Omental fat pad (tissue), 4 donors: ENCODE measurements at places on chromosomes 3 and 15.

GRCh38 chr15:96344706-96345559, 14.4 kb downstream of the NR2F2 start:
- DNase-seq: peak; percentile 6

DNA sequence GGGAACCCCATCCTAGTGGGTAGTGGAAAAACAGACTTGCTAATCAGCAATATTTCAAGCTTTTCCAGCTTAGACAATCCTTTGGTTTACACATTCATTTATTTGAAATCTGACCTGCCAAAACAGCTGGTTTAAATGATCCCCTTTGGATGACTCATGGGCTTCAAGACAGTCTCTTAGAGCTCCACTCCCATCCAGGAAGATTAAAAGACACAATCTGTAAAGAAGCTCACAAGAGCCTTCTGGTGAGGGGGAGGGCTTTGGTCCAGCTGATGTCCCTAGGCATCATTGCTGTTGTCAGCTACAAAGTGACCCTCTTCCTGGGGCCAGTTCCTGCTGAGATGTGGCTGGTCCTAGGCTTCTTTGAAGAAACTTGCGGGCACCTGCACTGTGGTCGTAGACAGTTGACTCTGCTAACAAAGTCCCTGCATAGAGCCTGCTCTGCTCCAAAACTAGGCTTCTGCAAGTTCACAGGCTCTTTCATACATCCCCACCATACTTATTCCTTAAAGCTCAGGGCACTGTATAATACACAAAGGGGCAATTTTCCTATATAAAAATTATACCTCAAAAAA, 73.7 kb downstream of the IGSF11 start:
- DNase-seq: no peak

- no peak for DNase-seq
These were observed 165.1 kb upstream of the STAC start for GRCh38 chr3:36215241-36215640.

DNA sequence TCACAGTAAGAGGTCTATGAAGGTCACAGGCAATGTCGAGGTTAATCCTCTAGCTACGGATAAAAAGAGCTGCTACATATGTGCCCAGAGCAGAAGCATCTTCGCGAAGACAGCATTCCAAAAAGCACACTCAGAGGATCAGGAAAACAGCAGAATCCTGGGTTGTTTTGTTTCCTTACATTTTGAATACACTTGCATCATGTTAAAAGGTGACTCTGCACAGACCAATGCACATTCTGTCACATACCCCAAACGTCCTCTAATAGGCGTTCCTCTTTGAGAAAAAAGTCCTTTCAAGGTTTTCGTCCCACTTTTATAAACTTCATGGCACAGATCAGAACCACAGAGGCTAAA, 52.7 kb downstream of the VGLL4 start:
- DNase-seq: no peak

- no peak for DNase-seq
These were observed 234.8 kb downstream of the CHST2 start for GRCh38 chr3:143354342-143354741.

DNA sequence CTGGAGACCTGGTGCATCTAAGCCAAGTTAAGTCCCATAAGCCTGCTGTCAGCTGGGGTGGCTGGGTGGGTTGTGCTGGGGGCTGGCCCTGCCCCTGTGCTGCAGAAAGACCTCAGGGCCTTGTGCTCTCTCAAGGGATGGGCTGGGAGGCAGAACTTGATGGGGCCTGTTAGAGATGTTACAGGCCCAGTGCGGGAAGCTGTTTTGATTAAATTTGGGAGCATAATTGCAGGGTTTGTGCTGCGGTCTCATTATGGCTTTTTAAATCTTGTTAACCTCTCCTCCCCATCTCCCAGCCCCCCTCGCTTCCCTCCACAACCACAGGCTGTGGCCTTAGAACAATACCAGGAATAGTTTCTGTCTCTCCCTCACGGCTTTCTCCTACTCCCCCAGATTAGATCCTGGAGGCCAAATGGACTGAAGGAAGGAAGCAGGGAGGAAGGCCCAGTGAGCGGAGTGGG, 87.6 kb upstream of the TLE3 start:
- DNase-seq: no peak

DNA sequence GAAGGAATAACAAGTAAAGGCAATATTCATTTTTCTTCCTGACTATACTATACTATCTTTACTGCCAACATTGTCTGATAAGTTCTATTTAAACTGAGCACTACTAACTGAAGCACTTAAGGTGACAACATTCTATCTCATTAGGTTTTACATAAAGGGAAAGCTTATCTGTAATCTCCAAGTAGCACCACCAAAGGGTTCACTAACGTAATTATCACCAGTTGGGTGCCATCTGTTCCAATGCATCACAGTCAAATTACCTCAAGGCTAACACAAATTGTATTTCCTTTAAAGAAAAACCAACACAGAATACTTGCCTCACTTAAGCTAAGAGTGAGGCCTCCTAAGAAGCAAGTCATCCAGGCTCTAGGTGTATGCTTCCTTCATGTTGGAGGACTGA, 453.8 kb downstream of the RAP2B start:
- DNase-seq: no peak

- peak; percentile 51 for DNase-seq
These were observed 509.1 kb downstream of the SHQ1 start for GRCh38 chr3:72338942-72339669.

DNA sequence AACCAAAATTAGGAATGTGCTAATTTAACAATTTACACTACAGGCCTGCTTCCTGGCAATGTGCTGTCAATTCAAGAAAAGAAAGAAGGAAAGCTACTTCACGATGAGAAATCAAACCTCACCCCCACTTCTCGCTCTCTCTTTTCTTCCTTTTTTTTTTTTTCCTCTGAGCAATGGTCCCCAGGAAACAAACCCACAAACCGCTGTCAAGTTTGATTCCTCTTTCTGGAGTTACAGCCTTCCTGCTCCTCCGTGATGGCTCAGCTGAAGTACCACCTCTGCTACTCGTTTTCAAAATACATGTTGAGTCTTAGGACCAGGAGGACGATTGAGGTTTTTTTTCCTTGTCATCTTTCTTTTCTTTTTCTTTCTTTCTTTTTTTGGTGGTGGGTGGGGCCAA, 3.4 kb upstream of the TRIM71 start:
- DNase-seq: no peak

GRCh38 chr15:69978603-69979002, 119.1 kb downstream of the TLE3 start:
- no peak for DNase-seq

GRCh38 chr3:161208931-161209330, 12.2 kb upstream of the NMD3 start:
- no peak for DNase-seq

- DNase-seq: no peak
These were observed 13.0 kb upstream of the UPK1B start for GRCh38 chr3:119160361-119160760.

GRCh38 chr3:49606427-49606826, 52.1 kb downstream of the BSN start:
- DNase-seq: no peak

DNA sequence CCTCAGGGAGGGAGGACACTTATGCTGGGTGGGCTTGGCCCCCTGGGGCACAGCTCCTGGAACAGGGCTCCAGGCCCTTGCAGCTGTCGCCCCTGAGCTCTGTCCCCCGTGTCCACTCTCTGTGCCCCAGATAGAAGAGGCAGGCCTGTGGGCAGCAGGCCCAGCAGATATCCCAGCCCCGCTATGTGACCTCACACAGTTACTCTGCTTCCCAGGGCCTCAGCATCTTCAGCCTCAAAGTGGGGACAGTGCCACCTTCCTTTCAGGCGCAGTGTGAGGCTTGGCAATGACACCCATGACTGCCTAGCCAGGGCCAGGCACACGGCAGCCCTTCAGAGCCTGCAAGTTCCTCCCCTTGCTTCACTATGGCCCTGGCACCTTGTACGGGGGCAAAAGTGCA, 98.4 kb downstream of the IQSEC1 start:
- no peak for DNase-seq

DNA sequence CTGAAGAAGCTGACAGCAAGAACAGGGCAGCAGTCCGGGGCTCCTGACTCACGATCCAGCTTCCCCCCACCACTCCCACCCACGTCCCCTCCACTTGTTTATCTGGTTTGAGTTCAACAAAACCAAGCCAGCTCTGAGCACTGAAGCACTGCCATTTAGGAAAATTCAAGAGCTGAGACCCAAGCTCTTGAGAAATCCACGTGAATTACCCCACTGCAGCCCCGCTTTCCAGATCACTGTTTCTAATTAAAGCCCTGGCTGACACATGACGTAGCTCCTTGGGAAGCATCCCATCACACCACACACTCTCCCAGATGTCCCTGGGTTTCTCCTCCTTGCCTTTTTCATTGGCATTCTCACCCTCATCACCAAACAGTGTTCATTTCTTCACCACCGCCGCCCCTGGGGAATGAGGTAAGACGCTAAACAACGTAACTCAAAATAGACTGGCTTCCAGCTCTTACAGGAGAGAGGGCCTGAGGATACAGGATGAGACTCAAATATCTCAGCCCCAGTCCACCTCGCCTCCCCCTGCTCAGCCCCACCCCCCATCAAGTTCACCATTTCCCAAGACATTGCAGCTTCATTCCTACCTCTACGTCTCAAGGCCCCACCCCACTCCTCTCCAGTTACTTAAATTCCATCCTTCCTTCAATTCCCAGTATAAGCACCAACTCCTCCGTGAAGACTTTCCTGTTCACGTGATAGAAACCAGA, 95.4 kb downstream of the SRGAP3 start:
- DNase-seq: no peak

DNA sequence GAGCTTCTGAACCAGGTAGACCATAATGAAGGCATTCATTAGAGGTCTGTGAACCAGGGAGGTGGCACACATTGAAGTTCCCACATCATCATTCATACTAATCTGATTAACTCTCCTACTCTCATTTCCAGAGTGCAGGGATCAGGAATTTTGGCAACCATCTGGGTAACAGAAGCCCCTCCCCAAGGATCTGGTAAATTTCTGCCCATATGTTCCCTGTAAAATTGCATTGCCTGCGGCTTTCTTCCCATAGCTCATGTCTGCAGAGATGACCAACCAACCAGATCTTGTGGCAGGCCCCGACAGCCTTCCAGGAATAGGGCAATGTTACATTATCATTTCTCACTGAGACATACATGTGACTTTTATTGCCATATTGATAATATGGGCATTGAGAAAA, 111.4 kb upstream of the CHL1 start:
- no peak for DNase-seq

GRCh38 chr3:160754371-160754854, 1.6 kb upstream of the PPM1L start:
- no peak for DNase-seq

GRCh38 chr3:149203758-149204157, 17.9 kb downstream of the CP start:
- no peak for DNase-seq

DNA sequence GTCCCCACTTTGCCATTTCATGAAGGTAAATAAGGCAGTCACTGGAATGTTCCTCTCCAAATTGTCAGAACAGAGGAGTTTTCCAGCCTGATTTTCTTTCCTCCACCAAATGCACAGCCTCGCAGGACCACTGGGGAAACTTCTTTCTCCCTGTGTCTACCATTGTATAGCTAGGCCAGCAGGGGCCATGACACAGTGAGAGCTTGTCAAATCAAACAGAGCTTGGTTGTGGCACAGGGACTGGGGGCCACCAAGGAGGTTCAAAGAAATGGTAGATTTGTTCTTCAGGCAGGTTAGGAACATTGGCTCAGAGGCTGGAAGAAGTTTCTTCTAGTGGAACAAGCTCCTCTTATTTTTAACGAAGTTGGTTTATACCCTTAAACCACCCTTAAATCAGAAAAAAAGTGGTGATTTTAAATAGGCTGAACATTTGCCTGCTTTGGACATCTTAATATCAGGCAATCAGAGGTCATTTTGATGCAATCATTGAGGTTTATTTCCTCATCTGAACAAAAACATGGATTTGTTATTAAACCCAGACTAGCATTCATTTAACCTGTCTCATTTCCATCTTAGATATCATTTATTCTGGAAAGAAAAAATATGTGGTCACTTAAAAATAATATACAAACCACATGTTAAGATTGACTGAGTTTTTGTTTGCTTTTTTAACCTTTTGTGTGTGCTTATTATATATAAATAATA, 105.6 kb downstream of the GTPBP8 start:
- DNase-seq: no peak

DNA sequence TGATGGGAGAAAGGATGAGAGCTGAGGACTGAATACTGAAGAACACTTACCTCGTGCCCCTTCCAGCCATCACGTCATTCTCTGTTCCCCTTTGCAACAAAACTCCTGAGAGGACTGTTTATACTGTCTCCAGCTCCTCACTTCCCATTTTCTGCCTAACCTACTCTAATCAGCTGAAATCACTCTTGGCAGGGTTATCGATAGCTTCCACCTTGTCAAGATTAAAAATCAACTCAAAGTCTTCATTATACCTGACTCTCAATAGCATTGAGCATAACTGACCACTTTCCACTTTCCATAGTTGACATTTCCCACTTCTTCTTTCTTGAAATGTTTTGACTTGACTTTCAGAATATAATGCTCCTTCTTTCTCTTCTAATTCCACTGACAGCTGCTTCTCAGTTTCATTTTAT, 4.3 kb downstream of the BTBD1 start:
- no peak for DNase-seq

DNA sequence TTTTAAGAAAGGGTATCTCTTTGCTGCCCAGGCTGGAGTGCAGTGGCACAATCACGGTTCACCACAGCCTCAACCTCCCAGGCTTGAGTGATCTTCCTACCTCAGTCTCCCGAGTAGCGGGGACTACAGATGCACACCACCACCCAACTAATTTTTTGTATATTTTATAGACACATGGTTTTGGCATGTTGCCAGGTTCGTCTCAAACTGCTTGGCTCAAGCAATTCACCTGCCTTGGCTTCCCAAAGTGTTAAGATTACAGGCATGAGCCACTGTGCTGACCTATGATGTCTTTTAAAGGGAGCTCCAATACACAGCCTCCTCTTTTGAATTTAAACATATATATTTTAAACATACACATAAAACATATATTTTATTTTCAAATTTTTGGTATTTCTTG, 60.9 kb downstream of the SLC9C1 start:
- no peak for DNase-seq

DNA sequence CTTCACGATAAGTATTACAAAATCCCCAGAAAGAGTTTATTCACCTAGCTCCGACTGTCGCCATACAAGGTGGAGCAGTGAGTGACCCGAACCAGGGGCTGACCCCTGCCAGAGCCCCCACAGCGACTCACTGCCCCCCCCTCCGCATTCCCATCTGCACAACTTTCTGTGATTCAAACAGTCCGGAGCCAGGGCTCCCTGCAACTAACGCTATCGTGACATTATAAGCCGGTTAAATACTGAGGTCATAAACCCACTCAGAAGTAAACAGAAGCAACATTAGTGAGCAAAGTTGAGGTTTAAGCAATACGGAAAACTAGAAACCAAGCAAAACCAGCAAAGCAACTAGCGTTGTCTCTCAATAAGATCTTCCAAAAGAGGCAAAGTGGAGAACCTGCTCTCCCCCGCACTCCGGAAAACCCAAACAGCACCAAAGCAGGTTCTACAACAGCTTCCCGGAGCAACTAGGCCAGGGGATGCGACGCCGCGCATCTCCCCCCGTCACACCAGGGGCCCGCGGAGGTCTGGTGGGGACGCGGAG, 642 bp downstream of the SCAP start:
- DNase-seq: no peak

GRCh38 chr15:38486936-38487335, 33.0 kb downstream of the FAM98B start:
- no peak for DNase-seq

- DNase-seq: no peak
These were observed 60.1 kb downstream of the MEIS2 start for GRCh38 chr15:37040072-37040742.

GRCh38 chr3:150359381-150359780, 48.7 kb upstream of the TSC22D2 start:
- DNase-seq: no peak
